ENCODE measurements at places on chromosomes 7 and 10.
A peak's percentile ranks its signal among the peaks of the same experiment; 100 is the strongest.

GRCh38 chr7:157522954-157523353 is 186.2 kb downstream of the DNAJB6 start:
- no peak for DNase-seq

DNA sequence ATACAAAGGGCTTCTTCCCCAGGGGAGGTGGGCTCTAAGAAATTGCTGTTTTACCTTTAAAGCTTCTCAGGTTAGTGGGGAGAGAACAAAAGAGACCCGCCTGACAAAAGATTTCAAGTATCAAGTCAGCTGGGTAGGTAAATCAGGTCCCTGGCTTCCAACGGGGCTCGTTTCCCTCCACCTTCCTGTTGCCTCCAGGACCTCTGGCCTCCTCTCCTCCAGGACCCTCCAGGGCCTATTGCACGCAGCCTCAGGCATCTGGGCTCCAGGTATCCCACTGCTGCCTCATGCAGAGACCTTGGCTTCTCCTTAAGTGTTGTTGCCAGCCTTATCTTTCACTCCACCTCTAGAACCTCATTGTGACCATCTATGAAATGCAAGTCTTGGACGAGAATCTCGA is 2.9 kb downstream of the BNIP3 start:
- no peak for DNase-seq

DNA sequence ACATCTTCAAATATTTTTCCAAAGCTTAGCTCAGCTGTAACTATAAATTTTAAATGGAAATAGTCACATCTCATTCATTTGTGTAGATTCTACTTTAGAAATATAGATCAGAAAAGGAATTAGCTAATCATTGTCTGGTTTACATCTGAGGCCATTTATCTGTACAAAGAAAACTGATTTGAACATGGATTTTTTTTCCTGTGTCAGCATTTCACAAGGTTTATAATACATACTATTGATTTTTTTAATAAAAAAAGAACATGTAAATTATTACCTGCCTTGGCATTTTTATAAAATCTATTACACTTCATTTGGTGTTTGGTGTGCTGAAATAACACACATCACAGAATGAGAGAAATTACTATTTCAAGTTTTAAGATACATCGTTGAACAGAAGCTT is 3.5 kb upstream of the GPR37 start:
- DNase-seq: no peak

- no peak for DNase-seq
Measured at GRCh38 chr7:146117576-146117975, 975 bp downstream of the CNTNAP2 start.

GRCh38 chr7:69374044-69374425 is 224.2 kb upstream of the AUTS2 start:
- no peak for DNase-seq

DNA sequence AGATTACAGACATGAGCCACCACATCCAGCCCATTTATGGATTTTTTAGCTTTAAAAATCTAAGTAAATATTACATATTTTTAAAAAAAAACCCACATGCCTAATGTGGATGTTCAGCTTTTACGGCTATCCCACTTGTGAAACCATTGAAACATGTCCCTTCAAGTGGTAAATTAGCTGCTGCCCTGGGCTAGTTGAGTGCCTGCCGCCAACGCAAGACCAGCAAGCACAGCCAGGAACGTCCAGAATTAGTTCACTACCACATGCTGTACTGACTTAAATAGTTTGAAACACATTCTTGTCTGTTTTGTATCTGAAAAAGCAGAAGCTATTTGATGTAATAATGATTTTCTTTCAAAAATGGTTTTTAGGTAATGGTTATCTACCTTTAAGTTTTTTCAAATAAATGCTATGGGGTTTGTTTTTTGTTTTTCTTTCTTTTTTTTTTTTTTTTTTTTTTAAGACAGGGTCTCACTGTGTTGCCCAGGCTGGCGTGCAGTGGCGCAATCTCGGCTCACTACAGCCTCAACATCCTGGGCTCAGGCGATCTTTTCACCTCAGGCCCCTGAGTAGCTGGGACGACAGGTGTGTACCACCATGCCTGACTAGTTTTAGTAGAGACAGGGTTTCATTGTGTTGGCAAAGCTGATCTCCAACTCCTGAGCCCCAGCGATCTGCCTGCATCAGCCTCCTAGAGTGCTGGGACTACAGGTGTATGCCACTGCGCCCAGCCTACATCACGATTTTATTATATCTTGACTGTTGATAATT is 57.0 kb downstream of the KLRG2 start:
- no peak for DNase-seq

- DNase-seq: no peak
Measured at GRCh38 chr10:4561296-4561695, 264.7 kb upstream of the AKR1E2 start.

GRCh38 chr10:78533098-78533497 is 499.4 kb downstream of the RPS24 start:
- no peak for DNase-seq

GRCh38 chr10:43044961-43045621 is 31.8 kb upstream of the RET start:
- no peak for DNase-seq

- DNase-seq: no peak
Measured at GRCh38 chr10:17412323-17412722, 42.1 kb downstream of the ST8SIA6 start.

GRCh38 chr7:5443678-5444077 is 20.0 kb upstream of the TNRC18 start:
- no peak for DNase-seq

DNA sequence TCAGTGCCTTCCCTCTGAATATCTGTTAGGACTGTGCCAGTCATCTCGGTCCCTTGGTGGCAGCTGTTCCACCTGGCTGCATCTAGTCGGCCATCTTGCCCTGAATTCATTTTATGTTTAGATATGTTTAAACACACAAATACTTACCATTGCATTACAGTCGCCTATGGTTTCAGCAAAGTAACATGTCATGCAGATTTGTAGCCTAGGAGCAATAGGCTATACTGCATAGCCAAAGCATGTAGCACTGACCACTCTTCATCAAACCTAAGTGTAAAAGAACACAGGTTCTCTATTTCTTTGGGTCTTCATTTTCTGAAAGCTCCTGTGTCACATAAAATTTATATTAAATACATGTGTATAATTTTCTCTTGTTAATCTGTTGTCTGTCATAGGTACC is 118.9 kb upstream of the THSD7A start:
- DNase-seq: no peak

DNA sequence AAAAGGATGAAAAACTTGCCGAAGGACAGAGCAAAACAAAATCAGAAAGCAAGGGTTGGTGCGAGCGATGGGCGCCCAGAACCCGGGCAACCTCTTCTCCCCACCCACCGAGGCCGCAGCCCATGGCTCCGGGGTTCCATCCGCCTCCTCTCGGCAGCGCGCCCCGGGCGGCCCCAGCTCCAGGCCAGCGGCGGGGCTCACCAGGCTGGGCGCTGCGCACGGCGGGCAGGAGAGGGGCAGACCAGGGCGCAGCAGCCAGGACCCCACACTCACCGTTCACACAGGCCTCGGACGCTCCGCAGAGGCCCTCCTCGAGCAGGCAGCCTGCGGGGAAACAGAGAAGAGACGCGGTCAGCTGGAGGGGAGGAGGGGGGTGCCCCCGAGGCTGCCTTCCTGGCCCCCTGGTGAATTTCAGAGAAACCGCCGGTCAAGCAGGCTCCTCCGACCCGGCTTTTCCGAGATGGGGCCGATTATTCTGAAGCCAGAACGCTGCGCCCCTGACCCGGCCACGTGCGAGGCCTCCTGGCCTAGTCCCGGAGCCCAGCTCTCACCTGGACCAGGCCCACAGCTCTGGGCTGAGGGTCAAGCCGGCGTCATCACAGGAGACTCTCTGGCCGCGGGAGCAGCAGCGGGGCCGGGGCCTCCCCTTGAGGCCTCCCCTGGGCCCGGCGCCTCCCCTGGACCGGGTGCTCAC is 98.0 kb downstream of the PTPRN2 start:
- DNase-seq: no peak

DNA sequence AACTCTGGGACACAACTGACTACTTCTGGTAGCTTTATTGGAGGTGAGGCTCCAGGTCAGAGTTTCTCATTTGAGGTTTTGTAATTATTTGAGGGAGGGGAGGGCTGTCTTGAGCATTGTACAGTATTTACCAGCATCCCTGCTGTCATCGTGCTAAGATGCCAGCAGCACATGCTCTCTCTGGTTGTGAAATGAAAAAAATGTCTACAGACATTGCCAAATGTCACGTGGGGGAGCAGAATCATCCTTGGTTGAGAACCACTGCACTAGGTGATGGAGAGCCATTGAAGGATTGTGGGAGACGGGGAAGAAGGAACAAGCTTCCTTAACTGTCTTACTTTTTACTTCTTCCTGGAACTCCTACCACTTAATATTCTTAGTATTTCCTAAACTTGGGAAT is 5.0 kb downstream of the SEPTIN7 start:
- no peak for DNase-seq

- no peak for DNase-seq
Measured at GRCh38 chr10:34408381-34408780, 406.7 kb downstream of the PARD3 start.

- no peak for DNase-seq
Measured at GRCh38 chr10:70963271-70963670, 74.9 kb upstream of the PCBD1 start.

DNA sequence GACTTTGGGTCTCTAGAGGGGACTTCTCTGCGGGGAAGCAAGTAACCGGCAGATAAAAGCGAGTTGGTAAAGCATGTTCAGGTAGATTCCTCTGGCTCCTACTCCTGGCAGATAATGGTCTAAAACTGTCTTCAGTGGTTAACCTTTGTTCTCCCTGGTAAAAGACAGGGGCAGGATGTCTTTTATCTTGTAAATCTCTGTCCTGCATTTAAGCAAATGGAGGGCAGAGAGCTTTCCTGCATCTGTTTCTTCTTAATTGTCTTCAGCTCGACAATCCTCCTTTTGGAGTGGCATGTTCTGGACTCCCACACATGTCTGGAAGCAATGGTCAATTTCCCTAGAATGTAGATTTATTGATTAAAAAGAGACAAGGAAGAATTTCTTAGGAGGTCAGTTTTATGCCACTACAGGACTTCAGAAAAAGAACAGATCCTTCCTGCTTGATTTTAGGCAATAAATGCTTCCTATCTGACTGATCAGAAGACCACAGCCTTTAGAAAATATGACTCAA is 16.6 kb downstream of the C7orf33 start:
- DNase-seq: no peak

DNA sequence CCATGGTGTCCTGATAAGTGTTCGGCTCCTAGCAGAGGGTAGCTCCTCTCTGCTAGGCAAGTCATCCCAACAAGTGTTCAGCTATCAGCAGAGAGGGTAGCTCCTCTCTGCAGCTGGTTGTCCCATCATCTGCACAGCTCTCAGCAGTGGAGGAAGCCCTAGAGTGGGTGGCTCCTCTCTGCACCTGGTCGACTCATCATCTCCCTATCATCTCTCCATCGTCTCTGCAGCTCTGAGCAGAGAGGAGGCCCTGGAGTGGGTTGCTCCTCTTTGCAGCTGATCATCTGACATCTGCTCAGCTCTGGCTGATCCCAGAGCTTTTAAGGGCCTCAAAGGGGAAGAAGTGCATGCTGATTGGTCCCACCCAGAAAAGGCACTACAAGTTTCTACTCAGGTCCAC is 199.9 kb upstream of the KMT2E start:
- no peak for DNase-seq

- no peak for DNase-seq
Measured at GRCh38 chr7:93620057-93620456, 45.5 kb upstream of the CALCR start.

DNA sequence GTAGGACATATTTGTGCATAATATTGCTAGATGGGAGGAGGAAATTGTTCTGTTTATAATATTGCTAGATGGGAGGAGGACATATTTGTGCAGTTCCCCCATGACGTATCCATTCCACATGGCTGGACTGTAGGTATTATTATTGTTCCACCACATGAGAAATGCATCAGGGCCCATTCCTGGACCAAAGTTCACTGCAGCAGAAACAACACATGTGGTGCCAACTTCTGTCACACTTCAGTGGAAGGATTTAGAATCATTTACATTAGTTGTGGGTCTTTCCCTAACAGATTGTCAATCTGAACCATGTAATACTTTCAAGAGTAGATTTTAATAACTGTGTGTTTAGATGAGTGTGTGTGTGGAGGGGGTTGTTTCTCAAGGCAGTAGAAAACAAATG is 32.7 kb upstream of the MACC1 start:
- DNase-seq: no peak

DNA sequence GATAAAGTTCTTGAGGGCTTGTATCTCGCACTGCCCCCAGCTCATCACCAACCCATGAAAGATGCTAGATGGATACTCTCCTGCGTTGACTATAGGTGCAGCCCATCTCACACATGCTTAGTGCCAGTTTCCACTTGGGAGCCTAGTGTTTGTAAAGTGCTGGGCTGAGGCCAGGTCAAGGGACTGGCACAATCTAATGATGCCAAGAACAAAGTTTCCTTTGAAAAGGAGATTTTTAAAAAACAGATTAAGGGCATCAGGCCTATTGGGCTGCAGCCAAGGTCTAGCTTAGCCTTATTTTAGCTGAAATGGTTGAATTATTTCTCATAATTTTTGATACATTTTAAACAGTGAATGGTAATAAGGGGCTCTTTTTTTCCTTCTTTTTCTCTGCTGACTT is 259.0 kb downstream of the ADRA2A start:
- no peak for DNase-seq

- no peak for DNase-seq
Measured at GRCh38 chr7:47330561-47331178, 251.2 kb downstream of the TNS3 start.

GRCh38 chr7:74037609-74038008 is 9.6 kb downstream of the ELN start:
- DNase-seq: no peak

- DNase-seq: no peak
Measured at GRCh38 chr7:9890092-9890491, 1083.6 kb upstream of the PHF14 start.

- DNase-seq: no peak
Measured at GRCh38 chr10:121307411-121307980, 290.7 kb downstream of the FGFR2 start.

- DNase-seq: no peak
Measured at GRCh38 chr7:139753081-139753692, 24.6 kb downstream of the HIPK2 start.

- peak; percentile 94 for DNase-seq
Measured at GRCh38 chr10:58412502-58412961, 27.3 kb downstream of the TFAM start.

DNA sequence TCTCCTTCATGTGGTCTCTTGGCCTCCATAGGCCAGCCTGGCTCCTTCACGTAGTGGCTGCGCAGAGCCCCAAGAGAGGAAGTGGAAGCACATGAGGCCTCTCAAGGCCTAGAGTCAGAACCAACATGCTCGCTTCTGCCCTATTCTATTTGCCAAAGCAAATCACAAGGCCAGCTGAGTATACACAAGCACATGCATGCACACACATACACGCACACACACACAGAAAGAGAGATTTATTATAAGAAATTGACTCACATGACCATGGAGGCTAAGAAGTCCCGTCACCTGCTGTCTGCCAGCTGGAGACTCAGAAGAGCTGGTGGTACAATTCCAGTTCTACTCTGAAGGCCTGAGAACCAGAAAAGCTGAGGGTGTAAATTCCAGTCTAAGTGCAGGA is 64.3 kb upstream of the NRP1 start:
- DNase-seq: no peak

DNA sequence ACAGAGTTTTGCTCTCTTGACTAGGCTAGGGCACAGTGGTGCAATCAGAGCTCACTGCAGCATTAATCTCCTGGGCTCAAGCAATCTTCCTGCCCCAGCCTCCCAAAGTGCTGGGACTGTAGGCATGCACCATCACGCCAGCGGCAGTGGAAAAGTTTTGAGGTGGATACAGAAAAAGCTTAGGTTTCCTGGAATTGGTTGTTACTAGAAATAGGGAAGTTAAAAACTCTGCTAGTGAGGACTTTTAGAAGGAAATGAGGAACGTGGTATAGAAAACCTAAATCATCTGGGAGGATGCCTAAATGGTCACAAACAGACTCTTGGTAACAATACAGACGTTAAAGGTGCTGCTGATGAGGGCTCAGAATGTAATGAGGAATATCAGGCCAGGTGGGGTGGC is 10.9 kb upstream of the SNX8 start:
- no peak for DNase-seq
